Left kidney (tissue), 8 donors: ENCODE measurements at places on chromosomes 12 and 14.

DNA sequence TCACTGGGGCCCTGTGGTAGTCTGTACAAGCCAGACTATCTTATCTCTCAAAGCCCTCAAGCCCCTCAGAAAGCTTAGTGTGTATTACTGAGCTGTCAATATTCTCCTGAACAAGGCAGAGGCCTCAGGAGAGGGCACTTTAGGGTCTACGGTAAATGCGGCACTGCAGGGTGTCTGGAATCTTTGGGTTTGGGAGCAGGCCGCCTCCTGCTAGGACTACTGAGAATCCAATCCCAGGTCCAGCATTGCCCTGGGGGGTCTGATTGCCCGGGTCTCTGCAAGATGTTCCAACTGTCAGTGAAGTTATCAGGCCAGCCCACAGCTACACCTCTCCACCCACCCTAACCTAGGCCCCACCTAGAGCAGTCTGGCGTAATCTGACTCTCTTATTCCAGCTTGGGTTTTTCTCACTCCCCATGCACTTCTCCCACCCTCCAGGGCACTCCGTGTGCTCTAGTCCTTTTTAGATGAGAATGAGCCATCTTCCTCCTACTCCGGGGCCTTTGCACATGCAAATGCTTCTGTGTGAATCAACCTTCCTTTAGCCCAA, 4.3 kb upstream of the ZFP36L1 start:
- no peak for DNase-seq

DNA sequence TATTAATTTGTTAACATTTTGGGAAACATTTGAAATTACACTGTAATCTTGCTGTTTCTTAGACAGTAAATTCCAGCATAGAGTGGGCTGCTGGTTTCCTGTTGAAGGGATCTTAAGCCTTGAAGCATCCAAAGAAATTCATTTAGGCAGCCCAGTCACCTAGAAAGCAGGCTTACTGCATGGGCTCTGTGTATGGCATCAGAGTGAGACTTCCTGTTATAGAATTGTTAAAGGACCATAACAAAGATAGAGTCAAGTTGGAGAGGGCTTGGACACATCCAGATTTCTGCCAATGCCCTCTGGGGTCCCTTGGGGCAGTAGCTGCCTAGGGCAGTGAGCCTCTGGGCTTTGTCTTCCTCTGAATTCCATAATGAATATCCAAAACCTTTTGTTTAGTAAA, 149.2 kb downstream of the DYRK2 start:
- DNase-seq = no peak

- DNase-seq = peak; percentile 51
These were observed 442.6 kb downstream of the DPF3 start for GRCh38 chr14:72451054-72451972.

- no peak for DNase-seq
These were observed 18.1 kb upstream of the SSPN start for GRCh38 chr12:26177283-26177682.

DNA sequence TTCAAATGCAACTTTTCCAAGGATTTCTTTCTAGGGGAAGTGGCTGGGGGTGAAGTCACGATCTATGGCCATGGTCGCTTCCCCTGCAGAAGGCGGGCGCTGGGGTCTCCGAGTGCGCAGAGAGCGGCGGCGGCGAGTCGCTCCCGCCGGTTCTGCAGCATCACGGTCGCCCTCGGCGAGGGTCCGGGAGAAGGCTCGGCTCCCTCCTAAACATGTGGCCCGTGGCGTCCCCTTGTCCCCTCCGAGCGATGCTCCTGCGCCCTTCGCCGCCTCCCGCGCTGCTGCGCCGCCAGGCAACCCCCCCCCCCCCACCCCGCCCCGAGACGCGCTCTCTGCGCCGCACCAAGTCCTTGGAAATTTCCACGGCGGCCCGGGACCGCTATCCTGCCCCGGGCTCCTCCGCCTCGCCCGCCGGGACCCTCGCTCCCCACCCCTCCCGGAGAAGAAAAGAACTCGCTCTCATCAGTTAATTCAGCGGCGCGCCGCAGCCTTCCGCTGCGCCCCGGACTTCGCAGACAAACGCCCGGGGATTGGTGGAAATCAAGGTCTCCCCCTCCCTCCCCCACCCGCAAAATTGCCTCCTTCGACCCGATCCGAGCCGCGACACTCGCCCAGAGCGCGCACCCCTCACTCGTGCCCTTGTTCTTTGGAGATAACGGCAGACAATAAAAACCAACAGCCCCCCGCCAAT, at the start of gene ST8SIA1:
Gene ST8SIA1 (minus strand): TSS at position 298 of the 691 bp plus-strand sequence. CDS start 475 bp downstream, outside the sequence.
- DNase-seq = no peak
